Heart left ventricle (tissue), 16 donors: ENCODE measurements at places on chromosomes 6 and 20. TPM values are rescaled to one million over a fixed set of nuclear protein-coding genes. Genes with fewer than 3 reads are reported as not detected.

DNA sequence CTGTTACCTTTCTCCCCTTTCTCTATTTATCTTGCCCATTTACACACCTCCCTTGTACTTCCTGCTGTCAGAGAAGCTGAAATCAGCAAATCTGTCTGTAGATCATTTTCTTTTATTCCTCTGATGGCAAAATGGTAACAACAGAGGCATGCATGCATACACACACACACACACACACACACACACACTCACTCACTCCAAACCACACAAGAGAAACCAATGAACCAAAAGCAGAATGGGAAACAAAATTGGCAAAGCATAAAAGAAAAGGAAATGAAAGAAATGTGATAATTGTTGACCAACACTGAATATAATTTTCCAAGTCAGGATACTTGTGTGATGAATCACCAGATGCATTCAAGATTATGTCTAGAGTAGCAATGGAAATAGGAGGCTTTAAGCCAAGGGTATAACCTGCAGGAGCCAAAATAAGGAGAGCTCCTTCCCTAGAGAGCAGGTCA, 172.4 kb downstream of the PLCB4 start:
- no peak for DNase-seq

GRCh38 chr6:158497620-158498019, 62.3 kb upstream of the TMEM181 start:
- DNase-seq: no peak

DNA sequence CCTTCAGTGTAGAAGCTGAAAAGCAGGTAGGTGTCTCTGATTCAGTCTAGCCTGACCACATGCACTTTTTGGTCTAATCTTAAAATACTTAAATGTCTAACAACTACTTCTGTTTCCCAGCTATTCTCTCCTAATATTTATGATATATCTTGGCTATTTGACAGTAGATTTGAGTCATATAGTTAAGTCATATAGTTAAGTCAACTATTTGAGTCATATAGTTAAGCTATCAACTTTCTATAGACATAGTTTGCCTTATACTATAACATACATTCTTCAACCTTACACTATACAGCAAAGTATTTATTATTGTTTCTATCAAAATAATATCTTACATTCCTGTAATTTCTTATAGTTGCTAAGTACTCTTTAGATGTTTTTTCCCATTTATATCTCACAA, 110.9 kb downstream of the GMDS start:
- DNase-seq: no peak

GRCh38 chr6:30915591-30915946, 1.5 kb downstream of the VARS2 start:
- DNase-seq: peak; percentile 27

DNA sequence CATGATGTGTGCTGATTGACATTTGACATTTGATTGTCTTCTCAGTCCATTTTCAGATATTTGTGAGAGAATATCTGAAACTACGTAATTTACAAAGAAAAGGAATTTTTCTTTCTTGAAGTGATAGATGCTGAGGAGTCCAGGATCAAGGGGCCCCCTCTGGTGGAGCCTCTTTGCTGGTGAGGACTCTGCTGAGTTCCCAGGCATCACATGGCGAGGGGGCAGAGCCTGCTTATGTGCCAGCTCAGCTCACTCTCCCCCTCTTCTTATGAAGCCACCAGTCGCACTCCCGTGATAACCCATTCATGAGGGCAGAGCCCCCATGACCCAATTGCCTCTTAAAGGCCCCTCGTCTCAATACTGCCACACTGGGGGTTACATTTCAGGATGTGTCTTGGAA, 91.3 kb downstream of the RPP40 start:
- DNase-seq: no peak

GRCh38 chr6:3301506-3301905, 42.8 kb downstream of the PSMG4 start:
- DNase-seq: no peak

DNA sequence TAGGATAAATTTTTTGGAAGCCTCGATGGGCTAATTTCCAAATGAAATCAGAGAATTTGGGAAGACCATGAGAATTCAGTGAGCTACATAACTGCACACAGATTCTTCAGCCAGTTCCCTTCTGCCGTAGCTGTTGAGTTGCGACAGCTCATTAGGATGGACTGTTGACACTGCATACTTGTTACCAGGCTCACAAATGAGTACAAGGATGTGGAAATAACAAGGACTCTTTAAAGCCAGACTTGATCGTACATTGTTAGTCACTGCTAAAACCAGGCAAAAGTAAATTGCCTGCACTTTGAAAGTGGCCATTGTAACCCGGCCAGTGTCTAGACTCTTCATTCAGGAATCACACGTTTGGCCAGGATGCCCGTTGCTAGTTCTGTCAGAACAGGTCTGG, 37.0 kb downstream of the NDUFAF5 start:
- no peak for DNase-seq

- DNase-seq: no peak
Observed at GRCh38 chr6:148470606-148471465, 128.2 kb downstream of the SASH1 start.

DNA sequence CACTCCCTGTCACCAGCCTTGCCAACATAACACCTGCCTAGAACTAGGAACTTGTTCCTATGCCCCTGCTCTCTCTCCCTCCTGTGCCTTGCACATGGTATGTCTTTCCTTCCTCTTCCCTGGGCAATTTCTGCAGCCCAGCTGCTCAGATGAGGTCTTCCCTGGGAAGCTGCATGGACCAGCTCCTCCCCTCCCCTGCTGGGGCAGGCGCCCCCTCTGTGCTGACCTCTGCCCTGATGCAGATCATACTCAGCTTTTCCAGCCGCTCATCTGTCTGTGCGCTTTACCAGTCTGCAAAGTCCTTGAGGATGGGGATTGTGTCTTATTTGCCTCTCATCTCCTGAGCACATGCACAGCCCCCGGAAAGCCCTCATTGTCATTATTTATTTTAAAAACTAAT, 161.8 kb downstream of the SCML4 start:
- no peak for DNase-seq

DNA sequence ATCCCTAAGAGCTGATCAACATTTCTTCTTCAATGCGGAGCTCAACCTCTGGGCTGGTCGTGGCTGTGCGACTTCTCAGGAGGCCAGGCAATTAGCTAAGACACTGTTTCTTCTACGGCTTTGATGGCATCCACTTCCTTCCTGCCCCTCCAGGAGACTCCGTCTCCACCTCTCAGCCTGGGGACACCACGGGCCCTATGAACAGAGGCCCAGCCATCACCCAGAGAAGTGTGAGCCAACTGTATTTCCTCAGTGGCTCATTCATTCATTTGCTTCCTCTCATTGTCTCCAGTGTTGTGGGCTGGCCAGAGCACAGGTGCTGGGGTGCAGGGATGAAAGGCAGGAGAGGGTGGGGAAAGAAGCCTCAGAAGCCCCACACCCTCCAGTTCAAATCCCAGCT, 51.8 kb upstream of the APCDD1L start:
- no peak for DNase-seq

GRCh38 chr6:71197267-71197666, 91.3 kb upstream of the OGFRL1 start:
- DNase-seq: no peak

- DNase-seq: peak; percentile 10
Observed at GRCh38 chr20:58721951-58722778, 29.6 kb downstream of the NPEPL1 start.

DNA sequence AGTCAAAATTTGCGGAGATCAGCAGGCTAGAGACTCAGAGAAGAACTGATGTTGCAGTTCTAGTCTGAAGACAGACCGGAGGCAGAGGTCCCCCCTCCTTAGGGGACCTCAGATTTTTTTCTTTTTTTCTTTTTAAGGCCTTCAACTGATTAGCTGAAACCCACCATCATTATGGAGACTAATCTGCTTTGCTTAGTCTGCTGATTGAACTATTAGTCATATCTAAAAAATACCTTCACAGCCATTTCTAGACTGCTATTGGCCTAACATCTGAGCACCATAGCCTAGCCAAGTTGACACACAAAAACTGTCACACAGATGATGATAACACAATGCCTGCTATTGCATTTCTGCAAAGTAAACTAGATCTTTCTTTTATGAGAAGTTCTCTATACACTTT, 141.1 kb upstream of the TNFAIP3 start:
- DNase-seq: no peak

DNA sequence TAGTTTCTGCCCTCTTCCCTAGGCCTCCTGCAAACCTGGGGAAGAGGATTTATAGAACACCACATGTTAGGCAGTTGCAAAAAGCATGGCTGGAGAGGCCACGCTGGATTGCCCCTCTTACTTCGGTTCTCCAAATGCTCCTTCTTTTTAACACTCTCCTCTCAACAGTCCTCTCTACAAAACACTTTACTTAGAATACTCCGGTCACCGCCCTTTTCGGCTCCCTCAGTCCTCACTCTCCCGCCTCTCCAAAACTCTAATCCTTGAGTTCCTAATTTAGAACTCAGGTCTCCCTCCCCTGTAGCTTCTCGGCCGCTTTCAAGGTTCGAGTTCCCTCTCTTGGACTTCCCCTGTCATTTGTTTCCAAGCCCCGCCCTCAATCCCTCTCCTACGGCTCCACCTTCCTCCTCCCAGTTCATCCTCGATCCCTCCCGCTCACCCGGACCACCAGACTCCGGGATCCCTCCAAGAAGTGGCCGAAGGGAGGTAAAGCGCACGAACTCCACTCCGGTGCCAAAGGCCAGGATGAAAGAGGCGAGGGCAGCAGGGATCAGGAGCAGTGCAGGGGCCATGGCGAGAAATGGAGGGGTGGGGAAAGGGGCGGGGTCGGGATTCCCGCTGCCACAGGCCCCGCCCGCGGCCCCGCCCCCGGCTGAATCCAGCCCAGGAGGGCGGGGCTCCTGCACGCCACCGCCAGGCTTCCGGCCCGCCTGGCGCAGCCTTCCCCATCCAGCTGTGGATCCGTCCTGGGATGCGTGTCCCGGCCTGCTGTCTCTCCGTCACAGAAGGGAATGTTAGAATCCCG, at the start of gene NRM:
Gene NRM, minus strand, starts transcription at position 582 of the 805 bp plus-strand sequence. Its CDS starts 10 bp downstream, at position 572.
- peak; percentile 95 for DNase-seq

DNA sequence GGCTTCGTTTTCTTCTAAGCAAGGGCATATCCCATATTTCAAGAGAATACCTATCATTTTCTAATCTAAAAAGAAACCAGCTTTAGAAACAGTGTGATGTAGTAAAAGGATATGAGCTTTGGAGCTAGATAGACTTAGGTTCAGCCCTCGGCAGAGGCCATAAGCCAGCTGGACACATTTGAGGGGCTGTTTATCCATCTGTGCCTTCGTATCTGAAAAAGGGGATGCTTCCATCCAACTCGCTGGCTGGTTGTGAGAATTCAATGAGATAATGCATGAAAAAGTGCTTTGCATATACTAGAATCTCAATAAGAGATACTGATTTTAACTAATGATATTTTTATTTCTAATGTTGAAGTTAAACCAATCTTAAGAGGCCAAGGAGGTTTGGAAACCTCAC, 58.0 kb downstream of the PRL start:
- no peak for DNase-seq

GRCh38 chr6:3237761-3238662, 10.6 kb upstream of the TUBB2B start:
- no peak for DNase-seq

- no peak for DNase-seq
Observed at GRCh38 chr6:54578261-54578660, 268.3 kb upstream of the FAM83B start.

DNA sequence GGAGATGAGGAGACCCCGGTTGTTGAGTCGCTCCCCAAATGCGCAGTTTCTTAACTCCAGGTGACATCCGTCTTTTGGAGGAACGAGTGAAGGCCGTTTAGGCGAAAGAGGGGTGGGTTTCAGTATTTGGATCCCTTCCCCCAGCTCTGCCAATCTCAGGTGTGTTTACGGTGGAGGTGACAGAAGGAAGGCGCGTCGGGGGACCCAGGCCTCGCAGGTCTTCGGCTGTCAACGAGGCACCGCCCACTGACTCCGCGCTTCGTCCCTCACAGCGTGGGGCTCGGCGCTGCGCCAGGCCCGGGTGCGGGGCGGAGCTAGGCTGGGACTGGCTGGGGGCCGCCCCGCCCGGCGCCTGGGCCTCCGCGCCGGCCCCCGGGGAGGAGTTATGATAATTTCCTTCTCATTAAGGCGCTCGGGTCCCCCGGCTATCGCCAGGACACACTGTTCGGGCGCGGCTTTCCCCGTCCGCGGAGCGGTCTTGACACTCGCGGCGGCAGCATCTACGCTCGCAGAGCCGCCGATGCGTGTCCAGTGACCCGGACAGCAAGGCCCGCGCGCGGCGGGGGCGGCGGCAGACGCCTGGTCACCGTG, at the start of gene TFAP2C:
Gene TFAP2C, plus strand, starts transcription at position 434 of the 591 bp plus-strand sequence. CDS start 239 bp downstream, outside the sequence.
- peak; percentile 62 for DNase-seq

DNA sequence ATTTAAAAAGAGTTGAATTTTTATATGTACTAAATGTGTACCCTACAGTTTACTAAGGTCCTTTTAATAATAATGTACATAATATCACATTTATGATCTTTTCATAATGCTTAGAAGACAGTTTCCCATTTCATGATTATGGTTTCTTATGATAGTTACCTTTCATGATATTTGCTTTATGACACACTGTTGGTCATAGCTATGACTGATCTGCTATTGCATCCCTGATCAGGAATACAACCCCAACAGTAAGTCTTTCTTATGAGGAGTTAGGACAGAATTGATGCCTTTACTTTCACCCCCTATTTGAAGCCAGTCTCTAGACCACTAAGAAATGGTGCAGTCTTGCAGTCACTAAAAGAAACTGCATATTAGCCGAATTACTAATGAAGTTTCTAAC, 31.0 kb downstream of the LCA5 start:
- no peak for DNase-seq

- DNase-seq: no peak
Observed at GRCh38 chr6:96836631-96837080, 621 bp downstream of the GPR63 start.

DNA sequence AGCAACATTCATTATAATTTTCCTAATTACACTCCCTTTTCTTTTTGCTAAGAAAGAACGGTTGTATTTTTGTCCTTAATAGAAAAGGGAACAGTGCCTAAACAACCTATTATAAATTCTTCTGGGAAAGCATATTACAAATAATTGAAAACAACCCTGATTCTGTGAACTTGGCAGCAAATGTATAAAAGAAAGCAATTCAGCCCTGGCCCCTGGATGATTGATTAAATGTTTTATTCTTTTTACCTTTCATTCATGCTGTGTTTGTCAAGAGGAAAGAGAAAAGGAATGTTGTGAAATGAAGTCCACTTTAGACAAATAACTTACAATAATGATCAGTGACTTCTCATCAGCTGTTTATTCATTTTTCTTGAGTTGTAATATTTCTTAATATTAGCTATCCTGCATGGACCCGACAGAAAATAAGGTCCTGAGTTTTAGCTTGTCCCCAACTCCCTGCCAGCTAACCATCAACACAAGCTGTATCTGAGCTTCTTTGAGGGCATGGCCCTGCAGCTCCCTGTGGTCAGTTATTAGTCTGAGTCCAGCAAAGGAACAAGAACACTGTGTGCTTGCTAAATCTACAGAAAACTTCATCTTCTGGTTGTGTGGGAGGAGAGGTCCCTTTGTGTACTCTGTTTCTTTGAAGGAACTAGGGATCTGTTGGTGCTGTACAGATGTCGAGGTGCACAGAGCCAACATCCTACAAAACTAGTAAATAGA, 248.2 kb downstream of the LAMA2 start:
- peak; percentile 65 for DNase-seq

GRCh38 chr20:50582591-50583234, 72.5 kb downstream of the PTPN1 start:
- DNase-seq: no peak

The WFDC2 gene
- not detected for total RNA-seq

The PARD6B gene
- total RNA-seq: 7.3 TPM

The DDO gene
- total RNA-seq: 27.3 TPM

The GPR6 gene
- total RNA-seq: not detected

The LIME1 gene
- 3.9 TPM for total RNA-seq

The SPTLC3 gene
- total RNA-seq: 5.5 TPM

The PPP1R14C gene
- total RNA-seq: 62.3 TPM

The MOCS1 gene
- 29.7 TPM for total RNA-seq

The SPATS1 gene
- total RNA-seq: not detected
